Glomerular endothelial cell (primary cell): ENCODE measurements at places on chromosomes 11 and 22. TPM values are rescaled to one million over a fixed set of nuclear protein-coding genes. Genes with fewer than 3 reads are reported as not detected.

VPS11 gene
- total RNA-seq, result 36.9 and 40.3 TPM in 2 replicates

CCDC34 gene
- 3.4 and 6.8 TPM in 2 replicates for total RNA-seq

GRCh38 chr22:24006207-24006913, 1.1 kb upstream of the GSTT4 start:
- DNase-seq, result no peak

DNA sequence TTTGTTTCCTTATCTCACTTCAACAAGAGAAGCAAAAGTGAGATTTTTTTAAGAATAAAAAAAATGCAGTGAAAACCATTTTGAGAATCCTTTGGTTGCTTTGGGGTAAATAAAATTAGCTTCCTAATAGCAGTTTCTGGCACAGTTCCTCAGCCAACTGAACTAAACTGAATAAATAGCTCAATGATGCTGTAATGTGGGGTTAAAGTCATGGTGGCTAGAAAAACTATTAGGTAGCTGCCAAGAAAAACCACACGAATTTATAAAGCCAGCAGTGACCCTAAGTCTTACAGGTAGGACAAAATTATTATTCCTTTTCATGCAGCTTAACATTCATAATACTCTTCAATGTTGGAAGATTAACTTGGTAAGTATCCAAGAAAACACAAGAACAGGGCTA, 142.4 kb downstream of the APIP start:
- DNase-seq, result no peak

DNA sequence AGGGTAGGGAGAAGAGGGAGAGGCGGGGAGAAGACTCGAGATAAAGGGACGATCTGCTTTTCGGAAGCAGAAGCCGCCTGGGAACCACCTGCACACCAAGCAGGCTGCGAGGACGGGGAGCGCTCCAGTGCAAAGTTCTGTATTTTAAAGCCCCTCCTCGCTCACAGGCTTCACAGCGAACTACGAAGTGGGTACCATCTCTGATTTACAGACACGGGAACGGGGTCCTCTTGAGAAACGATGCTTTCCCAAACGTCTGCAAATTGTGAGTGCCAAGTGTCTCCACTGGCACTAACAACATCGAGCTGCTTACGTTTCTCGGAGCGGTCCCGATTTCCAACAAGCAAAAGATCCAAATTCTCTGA, 700 bp upstream of the STX3 start:
- DNase-seq, result no peak

- peak; percentile 34 for DNase-seq
Measured at GRCh38 chr22:42473484-42474193, 41.4 kb upstream of the NFAM1 start.

DNA sequence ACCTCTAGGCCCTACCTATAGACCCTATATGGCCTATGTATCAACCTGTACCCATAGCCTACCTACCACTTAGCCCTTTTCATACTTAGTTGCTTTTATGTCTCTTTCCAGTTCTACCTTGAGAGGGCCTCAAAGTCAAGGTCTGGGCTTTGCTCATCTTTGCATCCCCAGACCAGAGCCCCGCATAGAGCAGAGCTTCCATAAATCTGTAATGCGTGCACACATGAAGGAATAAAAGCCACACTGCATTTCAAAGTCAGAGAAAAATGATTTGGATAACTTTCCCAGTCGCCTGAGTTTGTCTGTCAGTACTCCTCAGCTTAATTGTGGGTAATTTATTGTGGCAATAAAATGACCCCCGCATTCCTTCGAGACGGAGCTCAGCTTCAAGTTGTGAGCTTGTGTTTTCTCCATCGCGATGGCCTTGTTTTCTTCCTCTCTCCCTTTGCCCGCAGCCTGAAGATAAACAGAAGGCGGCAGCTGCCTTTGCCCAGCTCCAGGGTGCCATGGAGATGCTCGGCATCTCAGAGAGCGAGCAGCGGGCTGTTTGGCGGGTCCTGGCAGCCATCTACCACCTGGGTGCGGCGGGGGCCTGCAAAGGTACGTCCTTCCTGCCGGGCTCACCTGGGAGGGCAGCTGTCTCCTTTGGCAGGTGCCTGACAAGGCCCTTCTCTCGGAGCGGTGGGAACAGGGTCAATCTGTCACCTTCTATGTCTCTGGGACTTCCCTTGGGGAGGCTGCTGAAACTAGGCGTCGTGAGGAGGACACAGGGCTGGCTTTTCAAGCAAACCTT, 55.7 kb downstream of the MYO18B start:
- no peak for DNase-seq

DNA sequence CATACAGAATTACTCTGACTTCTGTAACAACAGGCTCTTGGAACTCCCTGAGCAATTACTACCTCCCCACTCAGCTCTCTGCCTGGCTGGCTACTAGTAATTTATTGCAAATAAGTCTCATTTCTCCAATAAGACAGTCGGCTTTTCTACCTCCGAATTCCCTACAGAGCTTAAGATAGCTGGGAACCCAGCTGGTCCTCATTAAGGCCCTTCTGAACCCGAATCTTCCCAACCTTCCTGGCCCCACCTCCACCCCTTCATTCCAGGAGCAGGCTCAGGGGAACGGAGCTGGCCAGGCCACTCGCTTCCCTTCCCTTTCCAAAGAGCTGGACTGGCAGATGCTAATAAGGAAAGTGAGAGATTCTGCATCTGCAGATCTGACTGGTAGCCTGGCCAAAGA, 21.6 kb downstream of the TMPRSS5 start:
- DNase-seq, result no peak

- peak; percentile 12 for DNase-seq
Measured at GRCh38 chr11:59865031-59865430, 1.3 kb downstream of the TCN1 start.

DNA sequence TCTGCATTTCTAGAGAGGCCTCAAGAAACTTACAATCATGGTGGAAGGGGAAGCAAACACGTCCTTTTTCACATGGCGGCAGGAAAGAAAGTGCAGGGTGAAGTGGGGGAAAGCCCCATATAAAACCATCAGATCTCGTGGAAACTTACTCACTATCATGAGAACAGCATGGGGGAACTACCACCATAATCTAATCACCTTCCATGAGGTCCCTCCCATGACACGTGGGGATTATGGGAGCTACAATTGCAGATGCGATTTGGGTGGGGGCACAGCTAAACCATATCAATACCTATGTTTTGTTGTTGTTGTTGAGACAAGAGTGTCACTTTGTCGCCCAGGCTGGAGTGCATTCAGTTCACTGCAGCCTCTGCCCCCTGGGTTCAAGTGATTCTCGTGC, 29.9 kb downstream of the SFI1 start:
- no peak for DNase-seq
